ENCODE measurements at places on chromosomes 11 and 22.

GRCh38 chr11:129896062-129896461, 684 bp upstream of the NFRKB start:
- no peak for DNase-seq

- no peak for DNase-seq
These were observed 29.3 kb upstream of the PAMR1 start for GRCh38 chr11:35554491-35555437.

DNA sequence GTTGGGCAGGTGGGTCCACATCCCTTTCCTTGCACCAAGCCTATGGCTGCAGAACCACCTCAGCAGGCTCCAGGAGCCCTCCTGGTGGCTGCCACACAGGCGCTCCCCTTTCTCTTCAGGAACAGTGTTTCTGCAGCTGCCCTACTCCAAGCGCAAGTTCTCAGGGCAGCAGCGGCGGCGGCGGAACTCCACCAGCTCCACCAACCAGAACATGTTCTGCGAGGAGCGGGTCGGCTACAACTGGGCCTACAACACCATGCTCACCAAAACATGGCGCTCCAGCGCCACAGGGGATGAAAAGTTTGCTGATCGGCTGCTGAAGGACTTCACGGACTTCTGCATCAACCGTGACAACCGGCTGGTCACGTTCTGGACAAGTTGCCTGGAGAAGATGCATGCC, 38.2 kb upstream of the YWHAH start:
- no peak for DNase-seq

GRCh38 chr11:121613724-121614123, 161.0 kb upstream of the SORL1-AS1 start:
- DNase-seq = no peak

All from stimulated activated CD4-positive, alpha-beta T cell treated with anti-CD3 and anti-CD28 coated beads, TNF-alpha, amount 100 ng/mL, for 4 hours (primary cell).